Astrocyte (in vitro differentiated cells and primary cell): ENCODE measurements at places on chromosomes 7 and 10. TPM values are rescaled to one million over a fixed set of nuclear protein-coding genes. Genes with fewer than 3 reads are reported as not detected.

The TAF6 gene
- 35.7 and 47.0 TPM in 2 replicates for total RNA-seq

DNA sequence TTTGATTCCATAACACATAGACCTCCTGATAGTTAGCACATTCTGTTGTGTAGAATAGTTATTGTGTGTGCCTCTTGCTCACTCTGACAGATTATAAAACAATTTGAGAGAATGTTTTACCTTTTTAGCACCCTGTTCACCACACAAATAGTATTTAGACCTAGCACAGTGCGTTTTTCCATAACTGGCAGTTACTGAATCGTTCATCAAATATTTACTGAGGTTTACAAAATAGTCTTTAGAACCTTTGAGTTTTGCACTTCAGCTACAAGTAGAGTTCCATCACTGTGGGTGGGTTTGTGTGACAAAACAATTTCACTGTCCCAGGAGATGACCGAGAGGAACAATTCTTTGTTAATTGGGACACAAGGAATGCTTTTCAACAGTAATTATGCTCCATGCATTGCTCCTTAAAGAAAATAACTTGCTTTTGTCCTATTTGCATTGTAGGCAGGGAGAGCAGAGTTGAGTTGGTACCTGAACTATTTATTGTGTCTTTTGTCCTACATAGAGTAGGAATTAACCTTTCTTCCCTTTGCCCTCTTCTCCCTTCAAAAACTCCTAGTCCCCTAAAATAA lies 62.3 kb downstream of the DNAH11 start:
- DNase-seq = no peak

DNA sequence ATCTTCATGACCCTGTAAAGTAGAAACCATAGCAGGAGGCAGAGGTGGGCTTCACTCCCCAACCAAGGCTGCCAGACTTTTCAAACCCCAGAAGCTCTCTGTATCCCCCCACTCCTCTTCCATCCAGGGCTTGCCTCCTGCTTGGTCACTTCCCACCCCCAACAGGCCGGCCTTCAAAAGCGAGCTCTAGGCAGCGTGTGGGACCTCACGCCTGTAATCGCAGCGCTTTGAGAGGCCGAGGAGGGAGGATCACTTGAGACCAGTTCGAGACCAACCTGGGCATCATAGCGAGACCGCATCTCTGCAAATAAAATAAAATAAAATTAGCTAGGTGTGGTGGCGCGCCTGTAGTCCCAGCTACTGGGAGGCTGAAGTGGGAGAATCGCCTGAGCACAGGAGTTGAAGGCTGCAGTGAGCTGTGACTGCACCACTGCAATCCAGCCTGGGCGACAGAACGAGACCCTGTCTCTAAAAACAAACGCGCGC lies 743 bp upstream of the POR start:
- DNase-seq = no peak

The CC2D2B gene
- total RNA-seq = 0.18 and 0.60 TPM in 2 replicates
